HCEC 1CT (cell line): ENCODE measurements at places on chromosomes 11 and 22.

DNA sequence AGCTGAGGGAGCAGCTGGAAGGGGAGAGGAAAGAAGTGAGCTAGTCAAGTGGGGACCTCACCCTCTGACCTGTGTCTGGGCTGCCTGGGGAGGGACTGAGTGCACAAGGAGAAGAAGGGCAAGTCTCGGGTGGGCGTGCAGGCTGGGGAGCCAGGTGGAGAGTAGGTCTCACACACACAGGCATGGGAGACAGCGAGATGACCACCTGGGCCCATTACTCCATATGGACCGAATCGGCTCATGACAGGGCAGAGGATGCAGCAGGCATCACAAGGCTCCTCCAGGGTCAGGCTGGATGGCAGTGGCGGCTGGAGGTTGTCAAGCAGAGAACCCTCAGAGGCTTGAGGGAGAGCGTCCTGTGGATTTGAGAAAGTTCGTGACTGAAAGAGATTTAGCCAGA, 63.5 kb downstream of the CEP164 start:
- no peak for DNase-seq

GRCh38 chr22:37182101-37182948, 5.7 kb downstream of the C1QTNF6 start:
- no peak for DNase-seq

GRCh38 chr11:15770798-15771414, 585.4 kb downstream of the SOX6 start:
- peak; percentile 3 for DNase-seq

DNA sequence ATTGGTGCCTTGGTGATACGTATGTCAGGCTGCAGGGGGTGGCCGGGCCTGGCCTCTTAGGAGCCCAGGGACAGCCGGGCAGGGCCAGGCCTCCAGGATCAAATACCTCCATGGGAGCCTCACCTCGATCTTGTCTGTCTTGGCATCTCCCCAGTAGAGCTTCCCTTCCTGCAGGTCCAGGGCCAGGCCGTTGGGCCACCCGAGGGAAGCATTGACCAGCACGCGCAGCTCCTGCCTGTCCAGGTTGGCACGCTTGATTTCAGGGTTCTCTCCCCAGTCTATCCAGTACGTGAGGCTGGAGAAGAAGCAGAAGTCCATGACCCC, 137.7 kb downstream of the CRYBB2 start:
- no peak for DNase-seq

DNA sequence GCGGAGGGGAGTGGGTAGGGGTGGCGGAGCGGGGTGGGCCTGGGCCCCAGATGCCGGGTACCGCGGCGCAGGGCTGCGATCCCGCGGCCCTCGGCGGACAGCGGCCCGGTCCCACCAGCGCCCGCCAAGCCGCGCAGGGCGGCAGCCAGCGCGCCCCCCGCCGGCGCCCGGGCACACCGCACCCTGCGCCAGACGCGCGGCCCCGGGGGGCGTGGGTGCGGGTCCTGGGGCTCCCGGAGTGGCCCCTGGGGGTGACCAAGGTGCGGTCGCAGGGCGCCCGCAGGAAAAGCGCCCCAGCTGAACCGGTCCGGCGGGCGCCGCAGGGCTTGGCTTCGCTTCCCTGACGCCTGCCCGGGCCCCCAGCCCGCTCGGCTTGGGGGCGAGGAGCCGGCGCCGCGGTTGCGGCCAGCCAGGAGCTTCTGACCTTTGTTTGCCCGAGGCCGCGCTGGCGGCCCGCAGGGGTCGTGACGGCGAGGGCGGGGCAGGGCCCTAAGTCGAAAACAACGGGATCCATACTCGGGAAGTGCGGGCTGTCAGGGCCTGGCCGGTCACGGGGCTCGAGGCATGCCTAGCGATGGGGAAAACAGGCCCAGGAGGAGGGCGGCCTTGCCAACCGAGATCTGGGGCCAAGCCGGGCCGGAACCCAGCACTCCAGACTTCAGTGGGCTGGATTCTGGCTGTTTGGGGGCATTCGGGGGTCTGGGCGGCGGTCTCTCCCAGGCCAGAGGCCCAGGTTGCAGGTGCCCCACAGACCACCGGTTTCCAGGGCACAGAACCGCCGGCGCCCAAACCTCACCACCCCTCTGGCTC, 581 bp upstream of the AP5B1 start:
- DNase-seq = no peak

DNA sequence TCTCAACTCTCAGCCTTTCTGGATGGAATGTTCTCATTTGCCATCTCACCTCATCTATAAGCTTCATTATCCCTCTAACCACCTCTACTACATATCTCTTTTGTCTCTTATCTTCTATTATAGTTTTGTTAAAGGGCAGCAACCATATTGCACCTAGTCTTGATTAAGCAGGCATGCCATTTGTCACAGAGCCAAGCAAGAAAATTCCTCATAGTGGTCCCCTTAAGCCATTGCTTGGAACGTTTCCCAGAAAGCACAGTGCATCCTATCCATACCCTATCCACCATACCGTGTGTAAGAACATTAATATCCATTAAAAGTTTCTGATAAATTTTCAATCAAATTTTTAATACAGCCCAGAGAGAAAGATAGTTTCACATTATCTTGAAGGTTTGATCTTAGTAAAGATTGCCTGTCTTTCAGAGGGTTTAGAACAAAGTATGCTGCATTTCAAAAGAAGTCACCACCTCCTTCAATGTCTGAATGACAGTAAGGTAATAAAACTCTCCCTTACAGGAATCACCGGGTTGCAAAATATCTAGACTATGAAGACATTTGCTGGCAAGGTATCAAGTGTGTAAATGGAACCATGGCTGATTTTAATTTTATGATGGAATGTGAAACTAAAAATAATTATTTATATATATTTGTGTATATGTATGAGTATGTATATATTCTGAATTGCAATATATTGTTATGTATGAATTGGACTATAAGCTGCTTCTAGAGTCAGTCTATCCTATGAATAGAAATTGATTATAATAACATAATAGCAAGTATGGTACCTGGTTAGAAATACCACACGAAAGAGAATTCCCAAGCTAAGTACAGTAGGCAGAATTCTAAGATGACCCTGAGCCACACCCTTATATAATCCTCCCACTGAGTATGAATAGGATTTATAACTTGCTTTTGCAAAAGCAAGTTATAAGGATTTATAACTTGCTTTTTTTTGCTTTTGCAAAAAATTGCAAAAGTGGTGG, 1296.3 kb downstream of the LRRC4C start:
- DNase-seq = no peak

- DNase-seq = no peak
These were observed 625 bp downstream of the RFPL2 start for GRCh38 chr22:32204040-32204855.

GRCh38 chr22:36753120-36753802, 22.7 kb downstream of the IFT27 start:
- no peak for DNase-seq

DNA sequence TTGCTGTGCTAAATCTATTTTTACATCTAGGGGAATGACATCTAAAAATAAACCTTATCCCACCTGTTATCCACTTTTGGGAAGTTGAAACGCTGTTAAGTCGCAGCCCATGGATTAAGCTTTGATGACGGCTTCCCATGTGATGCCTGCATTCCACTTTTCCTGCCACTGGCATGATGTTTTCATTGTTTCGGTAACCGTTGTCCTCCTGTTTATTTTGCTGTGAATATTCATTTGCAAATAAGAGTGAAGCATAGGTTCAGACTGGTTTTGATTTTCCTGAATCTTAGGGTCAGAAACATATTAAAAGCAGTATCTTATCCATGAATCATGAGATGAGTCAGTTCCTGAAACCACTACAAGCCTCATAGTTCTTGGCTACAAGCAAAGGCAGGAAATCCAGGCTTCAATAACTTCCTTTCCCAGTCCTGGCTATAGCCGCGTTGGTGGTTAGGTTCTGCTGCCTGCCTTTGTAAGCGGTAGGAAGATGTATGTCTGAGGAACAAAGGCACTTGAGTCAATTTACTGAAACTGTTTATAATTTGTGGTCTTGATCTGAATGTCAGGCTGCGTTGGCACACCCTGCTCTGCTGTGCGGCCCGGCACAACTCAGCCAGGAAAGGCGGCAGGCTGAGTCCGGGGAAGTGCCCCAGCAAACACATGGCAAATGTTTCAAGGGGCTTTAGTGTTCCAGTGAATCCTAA, 19.4 kb downstream of the TEAD1 start:
- DNase-seq = peak; percentile 99

GRCh38 chr22:20526628-20527355, 19.4 kb downstream of the MED15 start:
- DNase-seq = peak; percentile 90

DNA sequence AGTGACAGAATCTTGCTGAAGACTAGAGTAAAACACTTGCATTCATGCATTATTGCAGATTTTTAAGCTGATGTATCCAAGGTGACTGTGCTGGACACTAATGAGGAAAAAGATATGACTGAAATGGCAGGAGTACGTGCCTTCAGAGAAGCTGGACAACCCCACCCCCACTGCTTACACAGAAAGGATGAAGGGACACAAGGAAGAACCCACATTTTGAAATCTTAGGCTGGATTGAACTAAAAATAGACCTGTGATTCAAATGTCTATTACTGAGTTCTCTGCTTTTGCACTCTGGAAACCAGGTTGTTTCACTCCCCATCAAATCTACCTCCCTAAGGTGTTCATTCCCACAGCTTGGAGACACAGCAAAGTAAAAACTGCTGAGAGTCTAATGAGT, 117.1 kb downstream of the KCNC1 start:
- DNase-seq = no peak

DNA sequence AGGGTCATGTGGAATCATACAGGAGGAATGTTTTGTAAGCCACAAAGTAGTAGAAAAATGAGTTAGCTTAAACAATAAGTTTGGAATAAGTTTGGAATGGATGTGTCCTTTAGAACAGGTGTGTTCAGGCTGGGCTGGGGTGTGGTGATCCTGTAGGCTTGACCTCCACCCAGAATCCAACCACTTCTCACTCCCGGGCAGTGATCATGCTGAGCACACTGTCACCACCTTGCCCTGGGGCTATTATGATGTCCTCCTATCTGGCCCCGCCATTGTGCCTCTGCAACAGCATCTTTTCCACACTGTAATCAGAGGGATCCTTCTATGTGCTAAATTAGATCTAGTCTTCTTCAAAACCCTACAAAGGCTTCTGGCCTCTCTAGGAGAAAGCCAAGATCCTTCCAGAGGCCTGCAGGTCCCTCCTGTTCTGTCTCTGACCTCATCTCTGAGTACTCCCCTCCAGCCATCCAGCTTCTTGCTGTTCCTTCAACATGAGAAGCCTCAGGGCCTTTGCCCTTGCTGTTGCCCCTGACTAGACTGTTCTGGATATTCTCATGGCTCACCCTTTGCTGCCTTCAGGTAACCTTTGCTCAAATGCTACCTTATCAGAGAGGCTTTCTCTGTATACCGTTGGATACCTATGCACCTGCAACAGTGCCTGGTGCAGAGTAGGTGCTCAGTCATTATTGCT, 18.8 kb upstream of the ACCSL start:
- DNase-seq = no peak

DNA sequence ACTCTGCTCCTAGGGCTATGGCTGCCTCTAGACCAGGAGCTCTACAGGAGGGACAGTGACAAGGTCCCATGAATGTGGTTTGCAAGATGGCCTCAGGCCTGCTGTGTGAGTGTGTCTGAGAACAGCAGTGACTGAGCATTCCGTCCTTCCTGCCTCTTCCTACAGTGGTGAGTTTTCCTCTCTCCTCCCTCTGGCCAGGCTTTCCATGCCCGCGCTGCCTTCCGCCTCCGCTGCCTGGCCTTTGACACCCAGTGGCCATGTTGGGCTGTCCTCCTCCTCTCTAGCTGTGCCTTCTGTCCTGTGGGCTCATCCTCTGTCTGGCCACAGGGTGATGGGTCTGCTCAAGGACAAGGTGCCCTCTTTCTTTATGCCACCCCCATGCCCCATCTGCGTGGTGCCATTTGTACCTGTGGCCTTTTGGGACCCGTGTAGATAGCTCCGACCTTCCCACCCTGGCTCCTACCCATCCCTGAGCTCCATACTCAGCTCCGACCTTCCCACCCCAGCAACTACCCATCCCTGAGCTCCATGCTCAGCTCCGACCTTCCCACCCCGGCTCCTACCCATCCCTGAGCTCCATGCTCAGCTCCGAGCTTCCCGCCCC, 970.4 kb downstream of the BRD1 start:
- no peak for DNase-seq

DNA sequence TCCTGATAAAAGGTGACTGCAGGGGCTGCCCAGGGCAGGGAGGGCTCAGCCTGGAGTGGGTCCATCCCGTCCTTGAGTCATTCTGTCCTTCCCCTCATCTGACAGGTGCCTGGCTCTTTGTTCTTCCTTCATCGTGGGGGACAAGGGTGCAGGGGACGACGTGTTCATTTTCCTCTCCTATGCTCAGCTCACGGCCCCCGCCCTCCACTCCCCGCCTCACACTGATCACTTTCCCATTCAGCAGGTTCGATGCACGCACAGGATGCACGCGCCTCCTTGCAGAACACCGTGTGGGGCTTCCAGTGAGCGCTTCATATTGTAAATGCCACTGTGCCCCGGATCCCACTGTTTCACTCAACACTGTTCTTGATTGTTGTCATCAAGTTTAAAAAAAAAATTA, 32.7 kb upstream of the SHANK2 start:
- DNase-seq = no peak

DNA sequence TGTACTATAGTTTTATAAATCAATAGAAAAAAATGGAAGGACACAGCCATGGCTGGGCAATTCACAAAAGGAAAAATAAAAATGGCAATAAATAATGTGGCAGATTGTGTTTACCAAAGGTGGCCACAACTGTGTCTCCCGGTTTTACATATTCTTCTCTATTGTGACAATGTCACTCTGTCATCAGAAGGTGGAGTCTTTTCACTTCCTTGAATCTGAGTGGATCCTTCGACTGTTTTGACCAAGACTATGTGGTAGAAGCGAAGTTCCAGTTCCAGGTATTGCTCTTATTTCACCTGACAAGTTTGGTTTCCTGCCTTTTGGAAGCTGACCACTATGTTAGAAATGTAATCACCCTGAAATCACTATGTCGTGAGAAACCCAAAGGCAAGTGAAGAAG, 31.0 kb upstream of the HSD17B12 start:
- DNase-seq = no peak

GRCh38 chr11:62444835-62445234, 26.0 kb downstream of the SCGB1A1 start:
- no peak for DNase-seq
